ENCODE measurements at places on chromosomes 6 and 20. TPM values are rescaled to one million over a fixed set of nuclear protein-coding genes. Genes with fewer than 3 reads are reported as not detected.

MAPK14 gene
- 56.6 TPM for polyA plus RNA-seq

DNA sequence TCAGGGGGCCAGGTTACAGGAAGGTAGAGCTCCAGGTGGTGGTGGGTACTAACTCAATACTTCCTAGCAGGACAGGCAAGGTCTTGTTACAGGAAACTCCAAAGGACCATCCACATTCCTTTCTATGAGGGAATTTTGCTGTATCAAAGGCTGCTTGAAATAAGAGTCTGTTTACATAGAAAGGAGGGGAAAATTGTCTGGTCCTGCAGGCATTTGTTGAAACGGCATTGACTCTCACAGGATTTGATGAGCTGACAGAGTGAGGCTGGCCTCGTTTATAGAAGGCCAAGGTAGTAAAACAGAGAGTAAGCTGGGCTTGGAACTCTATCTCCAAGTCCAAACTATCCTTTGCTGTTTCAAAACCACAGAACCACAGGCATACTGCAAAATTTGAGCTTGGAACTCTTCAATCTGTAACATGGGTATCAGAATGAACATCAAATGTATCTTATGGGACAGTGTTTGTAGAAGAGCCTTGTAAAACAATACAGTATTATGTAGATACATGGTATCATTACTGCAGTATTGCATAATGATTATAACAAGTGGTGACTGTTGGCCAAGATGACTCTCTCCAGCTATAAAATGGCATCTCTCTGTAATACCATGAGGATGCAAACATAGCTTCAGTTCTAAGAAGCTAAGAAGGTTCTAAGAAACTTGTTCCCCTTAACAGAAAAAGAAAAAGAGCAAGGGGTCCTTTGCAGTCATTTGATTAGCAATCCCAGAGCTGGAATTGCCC is 61.5 kb downstream of the TRAM2 start:
- DNase-seq, result no peak

NOX3 gene
- 1.6 TPM for polyA plus RNA-seq

GRCh38 chr6:31143148-31143547 is 4.3 kb upstream of the PSORS1C2 start:
- no peak for DNase-seq

- DNase-seq, result no peak
Measured at GRCh38 chr6:159777240-159777904, 12.0 kb downstream of the TCP1 start.

HRH3 gene
- 0.15 TPM for polyA plus RNA-seq

DNA sequence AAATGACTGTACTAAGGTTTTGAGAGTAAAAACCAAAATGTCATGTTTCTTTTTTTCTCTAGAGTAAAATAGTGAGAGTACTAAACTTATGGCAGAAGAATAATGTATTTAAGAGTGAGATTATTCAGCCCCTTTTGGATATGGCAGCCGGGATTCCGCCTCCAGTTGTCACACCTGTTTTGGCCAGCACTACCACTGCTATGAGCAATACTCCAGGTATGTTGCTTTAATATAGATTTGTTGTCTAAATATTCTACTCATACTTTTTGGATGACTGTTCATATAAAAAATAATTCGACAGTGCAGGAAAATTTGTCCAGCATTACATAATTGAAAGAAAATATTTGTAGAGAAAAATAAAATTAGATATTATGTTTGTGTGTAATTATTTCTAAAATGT is 59.5 kb downstream of the SCAF8 start:
- no peak for DNase-seq

- peak; percentile 75 for DNase-seq
Measured at GRCh38 chr6:6676910-6677441, 88.5 kb downstream of the LY86 start.

C6orf132 gene
- polyA plus RNA-seq, result 4.4 TPM

TAGAP gene
- 0.78 TPM for polyA plus RNA-seq

- no peak for DNase-seq
Measured at GRCh38 chr6:111979633-111980032, 74.3 kb upstream of the CCN6 start.

DNMT3B gene
- 10.1 TPM for polyA plus RNA-seq

DNA sequence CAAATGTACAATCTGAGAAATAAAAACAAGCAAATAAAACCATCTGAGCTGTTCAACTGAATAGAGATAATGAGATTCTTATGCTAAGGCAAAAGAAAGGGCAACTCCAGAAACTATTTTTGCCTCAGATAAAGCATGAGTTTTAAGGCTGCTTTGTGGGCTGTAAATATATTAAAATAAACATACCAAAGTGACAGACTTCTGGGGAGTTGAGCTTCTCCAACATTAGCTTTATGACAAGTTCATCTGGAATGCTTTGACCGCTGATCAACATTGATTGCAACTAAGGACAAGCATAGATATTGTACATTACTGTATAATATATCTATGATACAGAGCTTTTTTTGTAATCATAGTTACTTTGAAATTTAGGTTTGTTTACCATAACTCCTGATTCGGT is 19.3 kb downstream of the AK9 start:
- no peak for DNase-seq

MTFR2 gene
- 4.9 TPM for polyA plus RNA-seq

- DNase-seq, result no peak
Measured at GRCh38 chr20:35432430-35432735, 5.6 kb downstream of the GDF5 start.

EPHA7 gene
- 53.5 TPM for polyA plus RNA-seq

DNA sequence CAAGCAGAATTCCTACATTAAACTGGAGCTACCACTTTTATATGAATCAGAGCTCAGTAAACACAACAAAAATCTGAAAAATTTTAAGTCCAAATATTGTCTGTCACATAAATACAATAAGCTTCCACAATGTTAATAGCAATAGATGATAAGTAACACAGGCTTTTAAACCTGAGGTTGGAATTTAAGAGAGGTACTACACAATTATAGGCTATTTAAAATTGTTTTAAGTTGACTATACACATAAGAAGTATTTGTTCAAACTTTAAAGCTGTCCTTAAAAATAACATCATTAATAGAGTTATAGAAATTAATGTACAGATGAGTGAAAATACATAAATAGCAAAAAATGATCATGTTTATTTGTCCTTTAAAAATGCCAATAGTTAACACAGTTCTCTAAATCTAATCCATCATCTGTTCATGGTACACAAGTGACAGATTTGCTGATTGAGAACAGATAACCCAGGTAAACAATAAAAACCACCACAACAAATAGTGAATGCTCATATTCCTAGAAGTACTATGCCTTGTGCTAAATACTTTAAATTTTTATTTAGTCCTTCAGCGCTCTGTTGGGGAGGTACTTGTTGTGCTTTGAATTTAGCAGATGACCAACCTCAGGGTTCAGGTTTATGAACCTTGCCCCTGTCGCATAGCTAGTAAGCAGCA is 382.3 kb upstream of the ID4 start:
- DNase-seq, result no peak

- DNase-seq, result no peak
Measured at GRCh38 chr6:113587078-113587699, 270.0 kb upstream of the MARCKS start.

SMIM28 gene
- polyA plus RNA-seq, result not detected

GRCh38 chr20:2814587-2815051 is at the start of gene C20orf141:
Gene C20orf141 (plus strand): TSS chr20:2814987. CDS start chr20:2815185, 198 bp downstream.
- DNase-seq, result no peak

DNA sequence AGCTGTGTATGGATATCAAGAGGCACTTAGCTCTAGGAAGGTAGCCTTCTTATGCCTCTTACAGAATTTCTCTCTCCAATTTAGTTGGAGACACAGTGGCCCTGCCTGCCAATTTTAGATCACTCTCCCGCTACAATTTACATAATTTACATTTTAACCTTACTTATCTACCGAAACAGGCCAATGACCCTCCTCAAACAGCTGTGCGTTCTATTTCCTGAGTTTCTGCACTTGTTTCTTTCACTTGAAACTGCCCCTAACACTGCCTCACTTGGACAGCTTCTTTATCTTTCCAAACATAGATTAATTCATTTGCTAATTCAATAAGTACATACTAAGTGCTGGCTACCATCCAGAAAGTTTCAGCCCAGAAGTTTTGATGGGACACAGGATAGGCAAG is 52.9 kb upstream of the HDDC2 start:
- no peak for DNase-seq

RAET1G gene
- polyA plus RNA-seq, result 1.4 TPM

DNA sequence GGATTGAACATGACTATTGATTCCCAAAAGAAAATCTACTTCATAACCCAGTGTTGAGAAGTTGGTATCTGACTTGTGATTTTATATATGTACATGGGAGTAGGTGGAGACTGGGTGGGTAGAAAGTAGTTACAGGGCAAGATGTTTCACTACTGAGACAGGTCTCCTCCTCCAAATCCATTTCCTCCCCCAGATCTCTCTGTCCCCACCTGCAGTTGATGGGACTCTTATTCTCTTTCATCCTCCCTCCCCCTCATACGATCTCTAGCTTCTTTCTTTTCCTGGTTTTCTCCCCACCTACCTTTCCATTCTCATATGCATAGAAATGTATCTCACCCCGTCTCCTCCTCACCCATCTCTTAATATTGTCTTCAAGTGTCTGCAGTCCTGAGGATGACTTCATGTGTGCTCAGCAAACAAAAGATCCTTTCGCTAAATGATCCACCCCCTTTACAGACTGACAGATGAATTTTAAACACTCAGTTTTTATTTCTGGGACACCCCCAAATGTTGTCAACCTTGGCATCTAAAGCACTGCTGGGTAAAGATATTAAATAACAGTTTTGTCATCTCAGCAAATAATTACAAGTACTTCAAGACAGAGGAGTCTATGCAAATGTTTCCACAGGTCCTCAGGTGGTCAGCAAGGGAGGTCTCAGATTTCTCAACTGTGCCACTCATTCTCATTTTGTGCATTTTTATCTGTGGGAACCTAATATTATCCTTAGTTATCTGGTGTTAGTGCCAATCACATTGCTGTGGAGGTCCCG is 18.7 kb upstream of the HECA start:
- no peak for DNase-seq

GRCh38 chr6:111993342-111993741 is 60.6 kb upstream of the CCN6 start:
- no peak for DNase-seq

DNA sequence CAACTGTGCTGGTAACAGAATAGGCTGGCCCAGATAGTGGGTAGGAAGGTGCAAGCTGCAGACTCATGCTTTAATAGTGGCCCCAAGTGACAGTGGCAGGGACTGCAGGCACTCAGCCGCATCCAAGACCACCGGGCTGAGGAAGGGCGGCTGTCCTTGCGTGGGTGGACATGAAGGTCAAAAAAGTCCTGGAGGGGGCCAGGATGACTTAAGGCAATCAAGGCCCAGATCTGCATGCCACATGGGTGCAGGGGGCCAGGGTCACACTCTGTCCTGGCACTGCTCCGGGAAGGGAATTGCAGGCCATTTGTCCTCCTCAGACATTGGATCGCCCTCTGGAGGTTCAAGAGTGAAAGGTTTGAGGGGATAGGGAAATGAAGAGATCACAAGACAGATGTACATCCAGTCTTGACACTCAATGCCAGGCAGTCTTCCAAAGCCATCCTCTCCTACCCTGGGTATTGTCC is 10.4 kb upstream of the VNN2 start:
- DNase-seq, result no peak

DNA sequence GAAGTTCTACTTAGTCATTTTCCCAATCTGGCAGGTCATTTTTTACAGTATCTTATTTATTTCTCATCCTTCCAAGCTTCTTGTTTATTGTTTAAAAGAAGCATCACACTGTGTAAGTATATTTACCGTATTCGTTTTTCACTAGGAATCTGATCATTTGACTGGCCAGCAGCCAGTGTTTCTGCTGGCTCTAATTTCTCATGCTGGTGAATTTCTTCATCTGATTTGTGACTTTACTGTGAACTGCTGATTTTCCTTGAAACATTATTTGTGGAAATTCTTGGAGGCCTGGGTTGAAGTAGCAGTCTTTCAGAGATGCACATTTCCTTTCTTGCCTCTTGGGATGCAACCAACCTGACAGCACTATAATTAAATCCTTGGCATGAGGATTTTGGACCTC is 65.9 kb downstream of the PREP start:
- no peak for DNase-seq

RAD21L1 gene
- not detected for polyA plus RNA-seq

- peak; percentile 8 for DNase-seq
Measured at GRCh38 chr6:32752580-32752979, 10.8 kb downstream of the HLA-DQB2 start.

- DNase-seq, result no peak
Measured at GRCh38 chr6:120681204-120681603, 653.1 kb downstream of the TBC1D32 start.

DNA sequence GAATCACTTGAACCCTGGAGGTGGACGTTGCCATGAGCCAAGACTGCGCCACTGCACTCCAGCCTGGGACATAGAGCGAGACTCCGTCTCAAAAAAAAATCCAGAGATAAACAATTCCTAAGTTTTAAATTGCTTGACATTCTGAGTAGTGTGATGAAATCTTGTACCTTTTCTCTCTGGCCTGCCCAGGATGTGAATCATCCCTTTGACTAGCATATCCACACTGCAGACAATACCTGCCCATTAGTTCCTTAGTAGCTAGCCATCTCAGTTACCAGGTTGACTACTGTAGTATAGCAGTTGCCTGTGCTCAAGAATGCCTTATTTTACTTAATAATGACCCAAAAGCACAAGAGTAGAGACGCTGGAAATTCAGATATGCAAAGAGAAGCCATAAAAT is 2.8 kb downstream of the ZFP57 start:
- no peak for DNase-seq

DNA sequence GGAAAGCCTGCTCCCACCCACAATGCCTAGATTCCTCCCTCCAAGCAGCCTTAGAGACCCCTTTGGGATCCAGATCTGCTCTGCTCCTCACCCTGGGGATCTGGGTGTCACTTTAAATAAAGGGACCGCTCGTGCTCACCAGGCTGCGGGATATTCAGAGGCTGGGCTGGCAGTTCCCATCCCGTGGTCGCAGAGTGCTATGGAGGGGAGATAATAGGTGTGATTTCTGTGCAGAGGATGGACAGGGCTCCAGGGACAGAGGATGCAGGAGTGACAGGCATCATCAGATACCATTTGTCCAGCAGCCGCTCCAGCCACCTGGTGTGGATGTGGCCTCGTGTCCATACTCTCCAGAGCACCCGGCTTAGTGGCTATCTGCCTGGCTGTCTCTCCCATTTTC is 415.9 kb upstream of the SULF2 start:
- DNase-seq, result no peak

DNA sequence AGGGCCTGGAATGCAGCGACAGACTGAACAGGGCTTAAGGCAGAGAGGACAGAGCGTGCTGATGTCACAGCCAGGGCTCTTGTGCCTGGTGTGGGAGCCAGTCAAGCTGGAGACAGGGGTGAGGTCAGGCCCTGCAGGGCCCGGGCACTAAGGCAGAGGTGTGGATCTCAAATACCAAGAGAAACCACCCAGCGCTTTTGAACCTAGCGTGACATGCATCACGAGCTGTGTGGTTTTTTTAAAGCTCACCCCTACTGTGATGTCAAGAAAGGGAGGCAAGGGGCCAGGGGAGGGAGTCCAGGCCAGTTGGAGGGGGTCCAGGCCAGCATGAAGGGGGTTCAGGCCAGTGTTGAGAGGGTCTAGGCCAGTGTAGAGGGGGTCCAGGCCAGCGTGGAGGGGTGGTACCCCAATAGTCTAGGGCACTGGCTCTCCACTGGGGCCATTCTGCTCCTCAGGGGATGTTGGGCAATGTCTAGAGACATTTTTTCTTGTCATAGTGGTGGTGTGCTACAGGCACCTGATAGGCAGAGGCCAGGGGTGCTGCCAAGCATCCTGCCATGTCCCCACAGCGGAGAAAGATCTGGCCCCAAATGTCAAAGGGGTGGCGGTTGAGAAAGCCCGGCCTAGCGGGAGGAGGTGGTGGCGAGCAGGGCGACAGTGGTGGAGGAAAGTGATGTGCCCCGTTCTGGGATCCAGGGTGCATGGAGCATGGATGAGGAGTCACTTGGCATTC is 42.6 kb downstream of the RBM38 start:
- no peak for DNase-seq

OPRL1 gene
- 1.1 TPM for polyA plus RNA-seq
